ENCODE measurements at places on chromosomes 16 and 17.

DNA sequence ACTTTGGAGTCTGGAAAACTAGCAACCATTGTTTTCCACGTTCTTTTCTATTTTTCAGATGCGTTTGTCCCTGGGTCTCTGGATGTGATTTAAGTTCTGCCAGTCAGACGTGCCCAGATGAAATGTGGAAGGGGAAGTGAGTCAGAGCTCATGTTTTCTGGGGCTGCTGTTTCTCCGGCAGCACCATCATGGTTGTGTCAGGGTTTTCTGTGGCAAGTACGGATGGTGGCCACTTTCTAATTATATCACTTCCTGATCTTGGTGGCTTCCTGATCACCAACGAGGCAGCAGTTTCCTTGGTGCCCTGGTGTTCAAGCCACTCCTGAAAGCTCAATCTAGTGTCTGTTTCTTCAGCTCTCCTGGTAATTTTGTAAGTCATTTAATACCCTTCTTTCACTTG is 31.4 kb upstream of the PMFBP1 start:
- no peak for DNase-seq

DNA sequence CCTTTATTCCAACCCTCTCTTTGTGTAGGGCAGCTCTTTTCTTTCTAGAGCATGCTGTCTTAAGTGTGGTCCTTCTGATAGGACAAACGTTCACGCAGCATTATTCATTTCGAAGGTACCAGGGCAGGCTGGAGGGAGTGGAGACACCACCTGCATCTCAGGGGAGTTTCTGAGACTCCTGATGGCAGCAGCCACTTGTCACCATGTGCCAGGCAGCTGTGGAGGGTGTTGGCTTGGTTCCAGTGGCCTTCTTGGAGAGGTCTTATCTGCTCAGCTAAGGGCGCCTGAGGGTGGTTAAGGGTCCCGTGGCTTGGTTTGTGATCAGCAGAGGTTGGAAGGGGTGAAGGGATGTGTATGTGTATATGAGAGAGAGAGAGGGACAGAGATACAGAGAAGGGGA is 257.1 kb upstream of the EEF2KMT start:
- DNase-seq, result no peak

DNA sequence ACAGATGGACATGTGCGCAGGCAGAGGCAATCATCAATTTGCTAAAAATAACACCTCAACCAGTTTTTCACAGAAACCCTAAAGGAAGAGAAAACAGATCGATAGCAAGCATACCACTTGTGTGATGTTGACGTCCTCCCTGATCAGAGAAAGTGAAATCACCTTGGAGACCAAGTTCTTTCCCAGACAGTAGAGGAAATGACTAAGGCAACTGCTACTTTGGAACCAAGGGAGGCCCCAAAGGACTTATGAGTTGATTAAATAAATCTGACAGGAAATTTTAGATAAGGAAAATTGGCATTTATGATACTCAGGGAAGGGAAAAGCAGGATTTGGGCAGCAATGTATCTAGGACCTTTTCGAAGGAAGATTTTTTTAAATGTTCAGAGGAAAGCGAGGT is 267.1 kb upstream of the ASIC2 start:
- DNase-seq, result no peak

- DNase-seq, result peak; percentile 70
Observed at GRCh38 chr17:77783991-77784820, 174.3 kb upstream of the TNRC6C start.

DNA sequence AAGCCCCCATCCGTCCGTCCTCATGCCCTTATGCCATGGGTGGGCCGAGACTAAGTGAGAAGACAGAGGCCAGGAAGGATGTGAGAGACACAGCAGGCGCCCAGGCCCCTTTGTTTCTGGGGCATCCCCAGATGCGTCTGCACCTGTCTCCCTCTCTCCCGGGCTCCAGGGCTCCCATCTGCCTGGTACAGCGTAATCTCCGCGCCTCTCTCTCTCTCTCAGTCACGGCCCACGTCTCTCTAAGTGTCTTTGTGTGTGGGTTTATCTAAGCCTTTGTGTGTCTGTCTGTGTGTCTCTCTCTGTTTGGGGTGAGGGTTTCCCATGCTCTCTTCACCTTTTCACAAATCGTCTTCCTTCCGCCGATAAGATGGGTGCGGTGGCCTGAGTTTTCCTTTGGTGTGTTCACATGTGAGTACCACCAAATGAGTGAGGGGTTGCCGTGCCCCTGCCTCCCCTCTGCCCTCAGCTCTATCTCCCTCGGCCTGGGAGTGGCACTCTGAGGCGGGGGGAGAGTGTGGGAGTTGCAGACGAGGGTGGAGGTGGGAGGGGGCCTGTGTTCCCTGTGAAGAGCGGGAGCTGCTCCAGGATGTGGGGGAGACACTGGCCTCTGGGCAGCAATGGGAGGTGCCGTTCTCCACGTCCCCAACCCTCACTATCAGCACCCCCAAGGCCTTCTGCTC is 25.8 kb upstream of the ABCC3 start:
- DNase-seq, result no peak

DNA sequence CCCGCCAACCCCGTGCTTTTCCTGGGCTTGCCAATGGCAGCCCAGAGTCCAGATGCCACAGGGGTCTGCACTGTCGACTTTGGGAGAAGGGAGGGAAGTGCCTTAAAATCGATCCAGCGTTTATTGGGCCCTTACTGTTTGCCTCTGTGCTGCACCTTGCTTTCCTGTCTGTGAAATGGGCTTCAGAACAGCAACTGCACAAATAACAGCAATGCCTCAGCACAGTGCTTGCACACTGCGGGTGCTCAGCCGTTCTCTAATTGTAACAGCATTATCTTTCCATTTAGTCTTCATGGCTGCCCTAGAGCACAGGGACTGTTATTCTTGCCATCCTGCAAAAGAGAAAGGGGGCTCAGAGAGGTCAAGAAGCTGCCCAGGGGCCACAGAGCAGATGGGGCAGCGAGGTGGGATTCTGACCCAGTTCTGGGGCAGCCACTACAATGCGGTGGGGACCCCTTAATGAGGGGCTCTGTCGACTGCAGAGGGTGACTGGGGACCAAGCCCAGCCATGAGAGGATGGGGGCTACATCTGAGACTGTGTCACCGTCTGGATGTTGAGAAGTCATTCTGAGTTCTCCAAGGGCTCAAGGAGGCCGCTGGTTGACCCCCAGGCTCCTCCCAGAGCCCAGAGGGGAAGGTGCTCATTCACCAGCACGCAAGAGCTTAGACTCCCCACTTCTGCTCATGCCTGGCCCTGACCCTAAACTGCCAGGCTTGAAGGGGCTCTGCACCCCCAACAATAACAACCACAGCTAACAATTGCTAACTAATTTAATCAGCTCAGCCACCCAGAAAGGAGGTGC is 9.4 kb upstream of the FOXF1 start:
- no peak for DNase-seq

DNA sequence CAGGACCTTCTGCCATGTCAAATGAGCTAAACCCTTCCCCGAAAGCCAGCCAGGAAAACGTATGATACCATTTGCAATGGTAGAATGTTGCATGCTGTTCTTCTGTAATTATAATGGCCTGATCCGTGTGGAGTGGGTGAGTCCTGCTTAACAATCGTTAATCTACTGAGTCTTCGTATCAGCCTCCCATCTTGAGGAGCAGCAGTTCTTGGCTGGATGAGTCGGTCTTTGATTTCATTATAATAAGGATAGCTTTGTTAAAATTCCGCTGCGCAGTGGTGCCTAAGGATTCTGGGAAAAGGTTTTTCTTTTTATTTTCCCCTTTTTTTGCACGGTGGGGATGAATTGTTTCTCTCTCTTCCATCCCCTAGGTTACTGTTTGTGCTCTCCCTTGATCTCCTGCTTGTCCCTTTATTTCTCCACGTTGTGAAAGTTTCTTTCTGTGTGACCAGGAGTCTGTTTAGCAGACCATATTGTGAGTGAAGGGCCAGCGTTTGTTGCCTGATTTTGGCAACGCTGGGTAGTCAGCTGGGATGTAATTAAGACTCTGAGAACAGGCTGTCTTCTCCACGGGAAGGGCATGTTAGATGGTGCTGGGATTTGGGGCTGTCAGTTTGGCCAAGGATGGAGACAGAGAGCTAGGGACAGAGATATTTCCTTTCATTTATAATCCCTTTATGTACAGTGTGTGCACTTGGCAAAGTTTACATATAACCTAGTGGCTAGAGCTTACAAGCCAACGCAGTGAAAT is 263.0 kb downstream of the FTO start:
- DNase-seq, result no peak

DNA sequence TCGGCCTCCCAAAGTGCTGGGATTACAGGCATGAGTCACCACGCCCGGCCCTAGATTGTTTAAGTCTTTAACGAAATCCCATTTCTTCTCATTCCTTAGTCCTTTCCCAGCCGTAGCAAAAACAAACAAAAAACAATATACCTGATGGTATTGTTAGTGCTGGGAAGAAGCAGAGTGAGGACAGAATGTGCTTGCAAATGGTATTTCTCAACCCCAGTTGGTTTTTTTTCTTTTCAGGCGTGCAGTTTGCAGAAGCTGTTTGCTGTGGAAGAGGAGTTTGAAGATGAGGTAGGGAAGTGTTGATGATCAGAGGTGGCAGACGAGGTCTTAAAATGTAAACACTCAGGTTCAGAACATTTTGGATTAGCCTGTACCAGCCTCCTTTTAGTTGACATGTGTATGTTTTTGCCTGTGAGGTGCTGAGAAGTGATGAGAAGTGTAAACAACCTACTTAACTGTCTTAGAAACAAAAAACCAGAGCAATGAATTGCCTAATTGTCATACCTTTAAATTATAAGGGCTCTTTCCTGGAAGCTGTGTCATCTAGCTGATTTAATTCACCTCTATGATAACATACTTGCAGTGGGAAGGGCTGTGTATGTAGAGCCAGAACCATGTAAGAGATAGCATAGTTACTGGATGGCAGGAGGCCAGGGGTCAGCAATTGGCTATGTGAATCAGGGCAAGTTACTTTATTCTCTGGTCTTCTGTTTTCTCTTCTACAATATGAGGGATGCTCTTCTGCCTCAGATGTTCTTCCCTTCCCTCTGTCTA is 3.4 kb downstream of the HROB start:
- DNase-seq, result no peak

DNA sequence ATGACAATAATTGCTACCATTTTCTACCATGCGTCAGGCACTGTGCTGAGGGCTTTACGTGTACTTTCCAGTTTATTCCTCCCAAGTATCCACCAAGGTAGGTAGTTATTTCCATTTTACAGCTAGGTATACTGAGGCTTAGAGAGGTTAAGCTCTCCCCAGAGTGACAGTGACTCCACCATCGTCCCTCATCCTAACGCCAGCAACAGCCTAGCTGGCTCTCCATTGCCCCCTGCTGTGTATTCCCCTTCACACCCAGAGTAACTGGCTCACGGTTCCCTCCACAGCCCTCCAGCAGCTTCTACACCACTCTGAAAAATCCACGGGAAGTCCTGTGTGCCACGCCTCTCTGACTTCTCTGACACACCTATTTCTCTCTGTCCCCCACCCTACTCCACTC is 7.1 kb upstream of the ASGR1 start:
- no peak for DNase-seq

- DNase-seq, result no peak
Observed at GRCh38 chr17:50480854-50481490, 2.3 kb downstream of the RSAD1 start.

DNA sequence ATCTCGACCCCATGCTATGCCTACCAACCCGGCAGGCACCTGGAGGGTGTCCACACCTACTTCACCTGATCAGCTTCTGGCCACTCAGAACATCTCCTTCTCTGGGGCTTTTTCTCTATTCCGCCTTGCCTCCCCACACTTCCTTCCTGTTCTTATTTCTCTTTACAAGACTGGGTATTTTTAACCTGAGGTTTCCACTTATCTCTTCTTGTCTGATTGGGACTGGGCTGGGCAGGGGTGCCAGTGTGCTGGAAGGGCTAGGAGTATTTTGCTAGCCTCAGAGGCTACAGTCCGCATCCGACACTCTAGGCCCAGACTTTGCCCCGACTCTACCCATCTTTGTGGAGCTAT is 26.2 kb upstream of the ZNF652 start:
- no peak for DNase-seq

DNA sequence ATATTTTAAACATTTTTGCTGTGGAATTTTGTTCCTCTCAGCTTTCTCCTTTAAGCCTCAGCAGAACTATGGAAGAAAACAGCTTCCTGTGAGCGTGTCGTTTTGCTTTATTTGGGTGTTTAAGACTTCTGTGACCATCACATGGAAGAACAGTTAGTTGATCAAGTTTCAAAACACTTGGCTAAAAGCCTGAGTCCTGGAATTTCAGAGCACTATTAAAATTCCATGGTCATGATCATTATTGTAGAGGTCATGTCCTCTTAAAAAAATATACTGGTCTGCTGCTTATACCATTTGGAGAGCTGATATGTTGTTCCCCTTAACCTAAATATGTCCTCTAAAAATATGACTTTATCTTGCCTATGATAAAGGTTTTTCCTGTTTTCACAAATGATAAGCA is 12.6 kb upstream of the CDR2 start:
- DNase-seq, result no peak

- no peak for DNase-seq
Observed at GRCh38 chr16:56841233-56841632, 23.8 kb upstream of the SLC12A3 start.

- no peak for DNase-seq
Observed at GRCh38 chr17:19250421-19251173, 13.4 kb downstream of the EPN2 start.

- no peak for DNase-seq
Observed at GRCh38 chr16:84292011-84292410, 2.7 kb upstream of the WFDC1 start.

DNA sequence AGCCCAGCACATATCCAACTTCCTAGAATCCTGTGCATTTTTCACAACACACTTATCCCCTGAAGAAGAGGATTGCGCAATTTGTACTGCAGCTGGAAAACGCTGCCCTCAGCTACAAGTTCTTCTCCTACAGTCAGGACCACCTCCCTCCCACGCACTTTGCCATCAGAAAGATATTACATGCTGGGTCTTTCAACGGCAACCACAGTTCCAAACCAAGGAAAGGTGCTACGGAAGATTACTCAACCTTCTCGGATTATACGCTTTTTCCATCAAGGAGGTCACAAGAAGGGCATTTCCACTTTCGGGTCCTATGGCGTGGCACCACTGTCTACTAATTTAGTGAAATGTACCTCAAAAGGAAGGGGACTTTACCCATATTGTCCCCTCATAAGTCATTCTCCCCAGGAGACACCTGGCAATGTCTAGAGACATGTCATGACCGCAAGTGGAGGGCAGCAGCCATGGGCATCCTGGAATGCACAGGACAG is 35.2 kb downstream of the USP7 start:
- DNase-seq, result peak; percentile 22

DNA sequence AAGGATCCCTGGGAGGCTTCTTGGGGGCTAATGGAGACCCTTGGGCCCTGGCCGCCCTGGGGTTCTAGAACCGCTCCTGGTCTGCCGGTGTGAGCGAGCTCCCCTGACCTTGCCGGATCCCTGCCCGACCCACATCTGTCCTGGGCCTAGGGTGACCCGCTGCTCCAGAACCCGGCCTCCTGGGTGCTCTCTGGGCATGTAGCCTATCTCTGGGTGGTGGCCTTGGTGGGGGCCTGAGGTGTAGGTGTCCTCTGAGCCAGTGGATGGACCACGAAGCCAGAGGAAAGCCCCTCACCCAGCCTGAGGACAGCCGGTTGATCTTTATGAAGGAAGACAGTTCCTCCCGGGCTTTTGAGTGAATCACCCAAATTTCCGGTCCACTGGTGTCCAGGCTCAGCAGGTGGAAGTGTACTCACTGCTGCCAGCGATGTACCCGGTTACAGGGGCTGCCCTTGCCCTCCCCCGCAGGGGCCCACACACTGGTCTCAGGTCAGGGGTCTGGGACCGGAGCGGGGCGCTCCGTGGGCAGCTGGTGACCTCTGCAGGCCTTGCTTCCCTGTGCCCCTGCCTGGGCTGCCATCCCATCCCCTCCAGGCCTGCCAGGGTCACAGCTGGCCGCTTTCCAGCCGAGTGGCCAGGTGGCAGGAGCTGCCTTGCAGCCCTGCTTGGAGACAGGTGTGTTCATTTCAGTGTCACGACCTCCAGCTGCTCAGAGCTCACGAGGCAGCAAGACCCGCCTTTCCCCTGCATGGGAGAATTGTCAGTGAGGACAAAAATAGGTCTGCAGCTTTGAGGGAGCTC is 10.5 kb upstream of the GSE1 start:
- DNase-seq, result no peak
